GM18507 (cell line): ENCODE measurements at places on chromosomes 2 and 18.

DNA sequence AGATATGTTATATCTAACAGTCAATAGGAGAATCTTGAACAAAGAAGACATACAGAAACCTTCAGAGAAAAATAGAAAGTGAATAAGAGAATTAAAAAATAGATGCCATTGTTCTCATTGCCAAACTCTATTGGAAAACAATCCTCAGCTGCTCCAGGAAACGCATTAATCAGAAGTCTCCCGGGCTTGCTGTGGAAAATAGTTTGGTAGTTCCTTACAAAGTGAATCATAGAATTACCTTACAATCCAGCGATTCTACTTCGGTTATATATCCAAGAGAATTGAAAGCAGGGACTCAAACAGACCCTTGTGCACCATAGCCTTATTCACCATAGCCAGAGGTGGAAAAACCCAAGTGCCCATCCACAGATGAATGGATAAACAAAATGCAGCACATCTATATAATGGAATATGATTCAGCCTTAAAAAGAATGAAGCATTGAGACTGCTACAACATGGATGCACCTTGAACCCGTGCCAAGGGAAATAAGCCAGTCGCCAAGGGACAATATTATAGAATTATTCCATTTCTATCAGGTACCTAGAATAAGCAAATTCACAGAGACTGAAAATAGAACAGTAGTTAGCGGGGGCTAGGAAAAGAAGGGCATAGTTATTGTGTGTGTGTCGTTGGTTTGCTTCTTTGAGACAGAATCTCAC is 21.9 kb upstream of the CHRNA1 start:
- no peak for DNase-seq

DNA sequence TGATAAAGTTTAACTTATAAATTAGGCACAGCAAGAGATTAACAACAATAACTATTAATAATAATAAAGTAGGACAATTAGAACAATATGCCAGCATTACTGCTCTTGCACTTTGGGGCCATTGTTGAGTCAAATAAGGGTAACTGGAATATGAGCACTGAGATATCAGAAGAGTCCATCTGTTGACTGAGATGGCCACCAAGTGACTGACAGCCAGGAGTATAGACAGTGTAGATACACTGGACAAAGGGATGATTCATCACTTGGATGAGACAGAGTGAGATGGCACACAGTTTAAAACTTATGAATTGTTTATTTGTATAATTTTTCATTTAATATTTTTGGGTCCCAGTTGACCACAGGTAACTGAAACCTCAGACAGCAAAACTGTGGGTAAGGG is 20.0 kb downstream of the NAB1 start:
- no peak for DNase-seq

GRCh38 chr2:161733025-161733424 is 108.8 kb downstream of the SLC4A10 start:
- DNase-seq, result no peak

DNA sequence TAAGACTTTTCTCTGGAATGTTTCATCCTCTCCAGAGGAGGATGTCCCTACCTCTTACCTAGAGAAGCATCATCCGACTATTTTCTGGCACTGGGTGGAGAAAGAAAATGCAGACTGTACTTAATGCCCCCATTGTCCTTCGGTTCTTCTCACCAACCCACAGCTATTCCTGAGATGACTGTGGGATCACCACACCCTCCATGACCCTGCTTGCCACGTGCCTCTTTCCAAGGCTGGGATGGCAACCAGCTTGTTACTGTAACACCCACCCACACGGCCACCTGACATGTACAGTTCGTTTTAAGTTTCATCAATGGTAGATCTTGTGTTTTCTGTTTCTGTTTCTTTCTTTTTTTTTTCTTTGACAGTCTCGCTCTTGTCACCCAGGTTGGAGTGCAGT is 365.2 kb downstream of the FBXO15 start:
- no peak for DNase-seq
